ENCODE measurements at places on chromosomes 11 and 22.

DNA sequence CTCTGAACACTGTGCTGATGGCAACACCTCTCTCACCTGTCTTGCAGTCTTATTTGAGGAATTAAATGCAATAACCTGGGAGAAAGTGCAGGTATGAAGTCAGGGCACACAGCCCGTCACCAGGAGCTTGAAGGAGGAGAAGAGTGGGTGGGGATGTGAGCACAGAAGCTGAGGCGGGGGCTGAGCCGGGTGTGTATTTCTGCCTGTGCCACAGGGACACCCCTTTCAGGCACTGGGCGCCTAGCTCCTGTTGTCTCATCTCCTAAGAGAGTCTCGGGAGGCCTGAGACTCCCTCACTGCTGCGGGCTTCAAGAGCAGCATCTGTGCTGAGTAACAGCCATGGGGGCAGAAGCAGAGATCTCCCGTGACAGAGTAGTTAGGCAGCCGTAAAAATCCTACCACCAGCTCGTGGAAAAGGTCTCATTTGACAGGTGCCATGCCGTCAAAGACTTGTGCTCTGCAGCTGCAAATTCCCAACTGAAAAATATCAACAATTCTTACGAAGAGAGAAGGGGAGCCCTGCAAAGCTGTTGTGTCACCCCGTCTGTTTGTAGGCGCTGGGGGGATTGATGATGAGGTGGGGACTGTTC lies 26.8 kb downstream of the PARVB start:
- DNase-seq = no peak

DNA sequence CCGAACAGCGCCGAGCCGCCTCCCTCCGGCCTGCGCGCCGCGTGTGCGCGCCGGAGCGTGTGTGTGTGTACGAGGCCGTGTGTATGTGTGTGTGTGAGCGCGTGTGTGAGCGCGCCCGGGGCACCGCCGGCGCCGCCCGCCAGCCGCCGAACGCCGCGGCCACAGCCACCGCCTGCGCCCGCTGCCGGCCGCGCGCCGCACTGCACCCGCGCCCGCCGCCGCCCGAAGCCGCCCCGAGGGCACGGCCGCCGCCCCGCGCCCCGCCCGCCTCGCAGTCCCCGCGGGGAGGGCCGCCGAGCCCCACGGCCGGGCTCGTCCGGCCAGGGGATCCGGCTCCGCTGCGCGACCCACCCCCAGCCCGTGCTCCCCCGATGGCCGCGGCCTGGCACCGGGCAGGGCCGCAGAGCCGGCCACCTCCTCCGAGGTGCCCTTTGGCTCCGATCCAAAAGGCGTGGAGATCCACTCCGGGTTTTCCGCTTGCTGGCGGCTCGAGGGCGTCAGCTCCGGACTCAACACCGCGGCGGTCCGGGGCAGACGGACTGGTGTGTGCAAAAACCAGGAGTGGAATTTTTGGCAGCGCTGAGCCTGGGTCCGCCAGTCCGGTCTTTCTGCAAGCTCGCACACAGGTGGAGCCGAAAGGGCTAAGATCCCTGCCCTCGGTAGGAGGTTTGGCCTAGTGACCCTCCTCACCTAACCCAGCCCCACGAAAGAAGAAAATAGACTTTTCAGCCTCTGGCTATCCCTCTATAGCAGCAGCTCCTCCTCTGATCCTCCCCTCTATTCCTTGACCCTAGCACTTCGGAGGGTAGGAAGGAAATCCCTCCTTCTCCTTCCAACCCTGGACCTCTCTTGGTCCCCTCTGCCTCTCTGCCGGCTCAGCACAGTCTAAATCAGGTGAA lies at the start of gene SYT7:
SYT7 (minus strand) TSS at position 47 of the 899 bp plus-strand sequence. CDS start 256 bp downstream, outside the sequence.
- DNase-seq = peak; percentile 96

- no peak for DNase-seq
Observed at GRCh38 chr11:121328176-121328966, 35.8 kb downstream of the SC5D start.

DNA sequence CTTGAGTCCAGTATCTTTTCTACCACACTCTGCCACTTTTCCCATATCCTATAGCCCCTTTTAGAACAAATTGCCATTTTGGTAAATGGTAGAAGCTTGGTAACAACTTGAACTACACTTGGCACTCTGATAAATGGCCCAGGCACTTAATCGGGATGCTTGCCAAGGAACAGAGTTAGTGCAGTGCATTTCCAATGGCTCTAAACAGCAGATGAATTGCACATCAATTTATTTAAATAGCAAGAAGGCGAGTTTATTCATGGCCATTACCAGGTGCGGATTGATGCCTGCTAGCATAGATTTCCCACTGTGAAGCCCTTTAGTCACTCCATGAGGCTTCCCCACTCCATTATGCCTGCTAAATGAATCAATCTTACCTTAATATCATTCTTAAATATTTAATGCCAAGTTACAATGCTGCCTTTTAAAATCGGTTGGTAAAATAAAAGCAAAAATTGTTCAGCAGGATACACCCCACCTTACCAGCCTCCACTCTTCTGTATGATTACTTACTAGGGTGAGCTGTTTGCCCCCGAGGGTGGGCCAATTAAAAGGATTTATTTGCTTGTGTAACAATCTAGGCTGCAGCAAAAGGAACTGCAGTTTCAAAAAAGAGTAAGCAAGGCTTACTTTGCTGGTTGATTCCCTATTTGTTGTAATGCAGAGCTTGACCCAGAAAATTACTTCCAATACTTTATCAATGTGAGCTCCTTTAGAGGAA lies 136.0 kb upstream of the ARHGAP42 start:
- no peak for DNase-seq

DNA sequence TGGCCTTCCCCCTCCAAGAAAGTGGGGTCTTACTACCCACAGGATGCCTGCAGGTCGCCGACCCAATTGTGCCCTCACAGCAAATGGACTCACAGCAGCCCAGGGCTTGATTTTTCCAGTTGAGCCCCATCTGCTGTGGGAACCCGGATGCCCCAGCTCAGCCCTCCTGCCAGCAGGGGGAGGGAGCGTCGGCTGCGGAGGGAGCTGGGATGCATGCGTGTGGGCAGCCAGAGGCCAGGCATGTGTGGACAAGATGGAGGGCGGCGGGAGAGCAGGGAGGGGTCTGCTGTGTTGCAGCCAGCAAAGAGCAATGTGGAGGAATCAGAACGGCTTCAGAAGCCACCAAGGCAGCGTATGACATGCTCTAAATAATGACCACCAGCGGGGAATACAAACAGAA lies 41.0 kb upstream of the EIF3D start:
- DNase-seq = no peak

DNA sequence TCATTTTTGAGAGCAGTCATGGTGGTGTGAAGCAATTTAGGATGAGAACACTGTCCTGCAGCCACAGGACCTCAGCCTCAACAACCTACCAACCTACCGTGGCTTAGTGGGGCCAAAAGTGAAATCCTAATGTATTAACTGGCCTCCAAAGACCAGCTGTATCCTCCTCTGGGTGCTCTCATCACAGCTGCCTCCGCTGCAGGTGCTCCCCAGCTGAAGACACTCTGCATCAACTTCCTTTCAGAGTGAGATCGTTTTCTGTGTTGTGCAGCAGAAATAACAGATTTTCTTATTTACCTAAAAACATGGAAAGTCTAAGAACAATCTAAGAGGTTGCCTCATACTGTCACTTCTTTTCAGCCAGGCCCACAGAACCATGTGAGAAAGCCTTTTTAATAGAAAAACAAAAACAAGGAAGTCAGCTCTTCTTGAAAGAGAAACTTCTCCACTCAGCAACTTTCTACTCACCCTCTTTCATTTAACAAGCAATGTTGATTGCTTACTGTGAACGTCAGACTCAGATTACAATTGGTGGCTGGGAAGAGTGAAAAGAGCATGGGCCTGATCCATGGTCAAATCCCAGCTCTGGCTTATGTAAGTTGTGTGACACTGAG lies 136.1 kb downstream of the TENM4 start:
- DNase-seq = no peak

GRCh38 chr22:19987394-19988306 lies 29.0 kb downstream of the ARVCF start:
- no peak for DNase-seq

DNA sequence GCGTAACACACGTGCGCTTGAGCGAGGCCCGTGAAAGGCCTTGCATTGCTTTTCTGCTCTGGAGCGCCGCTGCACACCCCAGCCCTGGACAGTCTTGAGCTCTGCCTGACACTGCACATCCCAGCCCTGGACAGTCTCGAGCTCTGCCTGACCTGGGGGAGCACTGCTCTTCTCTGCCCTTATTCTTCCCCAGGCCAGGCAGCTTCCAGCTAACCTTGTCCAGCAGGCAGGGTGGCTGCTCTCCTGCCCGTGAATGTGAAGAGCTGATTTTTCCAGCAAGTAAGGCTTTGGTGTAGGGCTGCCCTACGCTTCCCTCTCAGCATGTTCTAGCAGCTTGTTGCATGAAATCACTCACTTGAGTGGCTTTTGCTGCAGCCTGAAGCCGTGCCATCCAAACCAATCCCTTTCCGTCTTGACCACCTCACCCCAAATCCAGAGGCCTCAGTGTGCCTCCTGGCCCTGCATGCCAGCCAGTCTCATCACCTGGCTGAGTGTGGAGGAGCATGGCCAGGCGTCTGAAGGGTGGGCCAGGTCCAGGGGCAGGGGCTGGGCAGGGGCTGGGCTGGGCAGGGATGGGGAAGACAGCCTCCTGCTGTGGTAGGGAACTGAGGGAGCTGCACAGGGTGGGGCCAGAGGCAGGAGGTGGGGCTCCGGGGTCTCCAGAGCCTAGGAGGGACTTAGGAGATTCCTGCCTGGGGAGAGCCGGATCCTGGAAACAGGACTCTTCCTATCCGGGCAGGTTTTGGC lies 89.5 kb upstream of the B3GAT1 start:
- no peak for DNase-seq

DNA sequence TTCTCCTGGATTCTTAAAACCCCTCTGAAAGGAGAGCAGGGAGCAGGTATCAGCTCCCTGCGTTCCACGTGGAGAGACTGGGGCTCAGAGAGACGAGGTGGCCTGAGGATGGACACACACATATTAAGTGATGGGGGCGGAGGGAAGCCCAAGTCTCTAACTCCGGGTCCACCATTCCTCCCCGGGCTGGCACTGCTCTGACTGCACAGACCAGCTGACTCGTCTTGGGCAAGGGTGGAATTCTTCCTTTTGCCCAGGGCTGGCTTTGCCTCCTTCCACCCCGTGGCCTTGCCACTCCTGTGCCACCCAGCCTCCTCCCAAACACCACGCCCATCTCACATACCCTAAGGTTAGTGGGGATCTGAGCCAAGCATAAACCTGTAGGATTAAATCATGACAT lies 65.0 kb downstream of the BUD13 start:
- DNase-seq = no peak

GRCh38 chr11:67506426-67507051 lies 1.4 kb upstream of the PITPNM1 start:
- DNase-seq = no peak

GRCh38 chr11:115916608-115917007 lies 412.4 kb upstream of the CADM1 start:
- DNase-seq = no peak

DNA sequence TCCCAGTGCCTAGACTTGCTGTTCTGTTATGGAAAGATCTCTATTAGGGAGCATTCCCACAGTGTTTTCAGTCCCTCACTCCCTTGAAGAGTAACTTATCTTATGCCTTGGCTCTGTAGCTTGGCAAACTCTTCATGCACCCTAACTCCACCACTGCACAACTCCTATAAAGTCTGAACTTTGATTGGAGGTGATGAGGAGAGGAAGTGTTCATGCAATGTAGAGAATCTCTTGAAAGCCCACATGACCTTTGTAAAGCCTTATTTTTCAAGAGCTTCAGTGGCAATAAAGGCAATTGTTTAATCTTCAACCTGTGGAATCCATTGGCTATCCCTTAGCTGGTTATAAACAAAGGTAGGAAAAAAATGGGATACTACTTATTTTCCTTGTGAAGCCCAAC lies 176.2 kb downstream of the ETS1 start:
- DNase-seq = no peak

- DNase-seq = no peak
Observed at GRCh38 chr11:31711137-31711536, 100.0 kb downstream of the PAX6 start.

- DNase-seq = no peak
Observed at GRCh38 chr11:1745701-1746320, 4.6 kb downstream of the IFITM10 start.

- DNase-seq = no peak
Observed at GRCh38 chr11:30046578-30046945, 29.7 kb upstream of the KCNA4 start.

DNA sequence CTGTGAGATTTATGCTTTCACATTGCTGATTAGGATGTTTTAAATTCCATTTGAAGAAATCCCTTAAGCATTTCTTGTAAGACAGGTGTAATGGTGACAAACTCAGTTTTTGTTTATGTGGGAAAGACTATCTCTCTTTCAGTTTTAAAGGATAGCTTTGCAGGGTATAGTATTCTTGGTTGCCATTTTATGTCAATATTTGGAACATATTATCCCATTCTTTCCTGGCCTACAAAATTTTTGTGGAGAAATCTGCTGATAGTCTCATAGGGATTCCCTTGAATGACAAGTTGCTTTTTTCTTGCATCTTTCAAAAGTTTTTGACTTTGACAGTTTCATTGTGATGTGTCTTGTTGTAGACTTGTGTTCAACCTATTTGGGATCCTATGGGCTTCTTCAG lies 28.8 kb downstream of the NAGA start:
- no peak for DNase-seq

DNA sequence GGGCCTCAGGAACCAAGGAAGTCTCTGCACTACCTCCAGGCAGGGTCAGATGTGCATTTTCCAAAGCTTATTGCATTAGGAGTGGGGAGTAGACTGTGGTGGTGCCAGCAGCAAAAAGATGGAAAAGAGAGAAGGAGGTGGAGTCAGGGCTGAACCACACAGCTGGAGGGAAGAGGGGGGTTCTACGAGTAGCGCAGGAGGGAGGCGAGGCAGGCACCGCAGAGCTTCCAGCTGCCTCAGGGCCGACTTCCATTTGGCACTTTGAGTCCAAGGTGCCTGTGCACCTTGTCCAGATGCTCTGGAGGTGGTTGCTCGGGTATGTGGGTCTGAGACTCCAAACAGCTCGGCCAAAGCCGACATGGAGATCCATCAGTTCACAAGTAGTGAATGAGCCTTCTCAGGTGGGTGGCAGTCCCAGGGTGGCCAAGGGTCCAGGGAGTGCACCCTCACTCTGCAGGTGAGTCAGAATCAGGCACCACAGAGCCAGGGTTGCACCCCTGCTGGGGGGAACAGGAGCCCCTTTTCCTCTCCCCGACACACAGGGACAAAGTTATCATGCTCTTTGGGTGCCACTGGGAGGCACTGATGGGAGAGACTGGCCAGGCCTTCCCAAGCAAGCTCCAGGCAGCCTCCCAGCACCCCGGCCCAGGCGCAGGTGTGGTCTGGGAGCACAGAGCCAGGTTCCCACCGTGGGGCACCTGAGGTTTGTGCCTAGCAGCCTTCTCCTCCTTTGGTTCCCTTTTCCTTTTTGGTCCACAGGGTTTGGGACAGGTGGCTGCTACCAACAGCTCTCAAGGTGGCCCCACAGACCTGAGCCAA lies 30.2 kb downstream of the GGT5 start:
- no peak for DNase-seq

DNA sequence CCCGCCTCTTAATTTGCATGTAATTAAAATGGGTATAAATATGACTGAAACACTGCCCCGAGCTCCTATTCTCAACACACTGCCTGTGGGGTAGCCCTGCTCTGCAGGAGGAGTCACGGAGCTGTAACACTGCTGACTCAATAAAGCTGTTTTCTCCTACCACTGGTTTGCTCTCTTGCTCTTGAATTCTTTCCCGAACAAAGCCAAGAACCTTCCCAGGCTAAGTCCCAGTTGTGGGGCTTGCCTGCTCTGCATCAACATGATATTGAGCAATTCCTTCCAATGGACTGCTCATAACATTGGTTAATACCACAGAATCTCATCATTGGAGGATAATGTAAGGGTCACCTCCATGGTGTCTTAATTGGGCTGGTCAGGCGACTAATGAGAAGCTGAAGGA lies 114.4 kb downstream of the FBXO7 start:
- no peak for DNase-seq
